T-helper 9 cell (primary cell): ENCODE measurements at places on chromosomes 1 and 21.
A peak's percentile ranks its signal among the peaks of the same experiment; 100 is the strongest.

- DNase-seq, result no peak
Measured at GRCh38 chr1:178310685-178311105, 186.1 kb downstream of the CLEC20A start.

DNA sequence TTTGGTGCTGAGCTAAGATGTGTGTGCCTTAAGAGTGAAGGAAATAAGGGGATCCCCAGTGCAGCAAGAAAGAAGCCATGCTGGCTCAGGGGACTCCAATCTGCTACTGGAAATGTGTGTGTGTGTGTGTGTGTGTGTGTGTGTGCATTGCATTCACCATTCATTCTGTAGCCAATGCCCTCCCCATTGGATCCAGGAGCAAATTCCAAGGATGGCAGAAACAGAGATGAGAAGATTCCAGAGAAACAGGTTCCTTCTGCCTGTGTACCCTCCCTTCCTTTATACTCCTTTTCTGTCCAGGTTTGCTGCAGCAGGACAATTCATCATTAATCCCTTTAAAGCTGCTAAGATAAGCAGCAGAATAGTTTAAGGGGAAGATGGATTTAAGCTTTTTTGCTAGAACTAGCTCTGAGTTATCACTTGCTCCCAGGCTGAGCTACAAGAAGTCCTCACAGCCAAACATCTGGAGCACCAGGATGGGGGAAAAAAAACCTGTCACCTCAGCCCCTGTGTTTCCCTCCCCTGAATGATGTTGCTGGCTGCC lies 3.2 kb downstream of the SLC6A17 start:
- DNase-seq, result no peak

DNA sequence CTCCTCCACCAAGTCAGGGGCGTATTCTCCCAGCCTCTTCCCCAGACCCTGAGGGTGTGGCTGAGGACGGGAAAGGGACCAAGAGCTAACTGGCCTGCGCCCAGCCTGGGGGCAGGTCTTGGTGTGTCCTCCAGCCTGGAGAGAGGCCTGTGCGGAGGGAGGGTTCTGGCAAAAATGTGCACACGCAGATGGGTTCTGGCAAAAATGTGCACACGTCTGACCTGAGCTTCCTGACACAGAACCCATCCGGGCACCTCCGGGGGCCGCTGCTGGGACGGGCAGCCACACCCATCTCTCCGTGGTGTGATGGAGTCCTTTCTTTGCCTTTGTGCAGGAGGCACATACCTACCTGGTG lies 23.1 kb upstream of the PKP1 start:
- DNase-seq, result no peak

- DNase-seq, result no peak
Measured at GRCh38 chr1:112772781-112773180, 57.6 kb upstream of the PPM1J start.

GRCh38 chr21:41865002-41865777 lies 14.0 kb downstream of the PRDM15 start:
- no peak for DNase-seq

DNA sequence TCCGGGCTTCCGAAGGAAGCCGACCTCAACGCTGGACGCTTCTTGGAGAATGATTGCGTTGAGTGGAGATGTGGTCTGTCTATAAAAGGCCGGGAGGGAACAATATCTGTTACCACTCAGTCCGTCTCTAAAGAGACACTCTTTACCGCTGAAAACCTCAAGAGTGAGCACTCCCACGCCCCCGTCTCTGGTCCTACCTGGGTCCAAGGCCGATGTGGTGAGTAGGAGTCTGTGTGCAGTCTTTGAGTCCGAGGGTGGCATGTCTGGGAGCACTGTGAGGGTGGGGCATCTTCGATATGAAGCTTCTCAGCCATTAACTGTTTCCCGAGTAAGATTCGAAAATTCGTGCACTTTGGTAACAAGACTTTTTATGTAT lies 576 bp downstream of the ZFP69 start:
- no peak for DNase-seq

- no peak for DNase-seq
Measured at GRCh38 chr1:154353460-154353904, 28.2 kb downstream of the ATP8B2 start.

DNA sequence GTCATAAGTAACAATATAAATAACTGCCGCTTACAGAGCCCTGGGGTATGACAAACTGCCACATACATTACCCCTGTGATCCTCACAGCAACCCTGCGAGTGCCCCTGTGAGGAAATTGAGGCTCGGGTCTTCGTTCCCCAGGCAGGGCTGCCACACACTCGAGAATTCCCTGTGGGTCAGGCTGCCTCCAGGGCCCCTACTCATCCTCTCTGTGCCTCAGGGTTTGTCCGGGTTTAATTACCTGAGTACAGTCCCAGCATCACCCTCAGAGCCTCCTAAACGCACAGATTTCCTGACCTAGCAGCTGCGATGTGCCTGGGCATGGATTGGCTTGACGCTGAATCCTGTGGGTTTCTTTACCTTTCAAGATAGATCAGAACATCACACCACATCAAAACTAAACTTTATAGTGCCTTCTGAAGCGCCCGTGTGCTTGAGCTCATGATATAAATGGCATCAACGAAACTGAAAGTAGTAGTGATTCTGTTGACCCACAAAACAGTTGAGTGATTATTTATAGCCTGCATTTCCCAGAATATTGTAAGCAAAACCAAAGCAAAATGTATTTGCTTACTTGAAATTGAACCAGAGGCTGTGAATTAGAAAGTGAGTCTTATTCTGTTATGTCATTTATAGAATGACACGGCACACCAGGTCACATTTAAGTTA lies 14.0 kb downstream of the SLC37A1 start:
- DNase-seq, result peak; percentile 42

GRCh38 chr1:38576241-38576640 lies 283.3 kb downstream of the RRAGC start:
- DNase-seq, result no peak

GRCh38 chr1:176552999-176553398 lies 90.0 kb downstream of the PAPPA2 start:
- no peak for DNase-seq

- no peak for DNase-seq
Measured at GRCh38 chr1:212623603-212624002, 15.0 kb downstream of the ATF3 start.

DNA sequence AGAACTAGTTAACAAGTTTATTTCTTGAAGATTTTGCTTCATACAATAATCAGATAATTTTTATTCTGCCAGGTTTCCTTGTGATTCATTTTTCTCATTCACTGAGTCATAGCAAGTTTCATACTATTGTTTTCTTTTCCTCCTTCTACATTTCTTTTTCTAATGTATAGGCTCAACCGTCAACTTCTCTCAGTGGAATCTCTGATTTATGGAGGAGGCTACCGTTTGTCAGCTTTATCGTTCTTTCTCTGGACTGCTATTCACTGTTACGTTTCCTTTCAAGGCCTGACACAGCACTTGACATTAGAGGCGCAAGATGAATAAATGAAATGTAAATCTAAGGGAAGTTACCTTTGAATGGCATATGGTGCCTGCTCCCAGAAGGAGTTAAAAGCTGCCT lies 284.3 kb upstream of the NR5A2 start:
- no peak for DNase-seq

DNA sequence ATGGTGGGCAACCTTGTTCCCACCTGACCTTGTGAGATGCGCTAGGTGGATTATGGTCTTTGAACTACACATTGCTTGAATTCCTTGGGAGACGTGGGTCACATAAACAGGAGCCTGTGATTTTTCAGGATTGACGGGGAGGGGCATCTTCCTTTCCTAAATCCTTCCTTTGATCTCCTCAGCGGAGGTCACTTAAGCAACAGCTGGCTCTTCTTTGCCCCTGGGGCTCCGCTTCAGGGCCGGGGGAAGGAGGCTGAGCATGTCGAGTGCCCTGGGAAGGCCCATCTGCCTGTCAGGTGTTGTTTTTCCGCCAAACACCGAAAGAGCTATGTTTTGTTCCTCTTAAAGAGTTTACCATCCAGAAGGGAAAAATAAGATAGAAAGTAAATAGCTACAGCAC lies 40.6 kb downstream of the KIF26B start:
- DNase-seq, result no peak

DNA sequence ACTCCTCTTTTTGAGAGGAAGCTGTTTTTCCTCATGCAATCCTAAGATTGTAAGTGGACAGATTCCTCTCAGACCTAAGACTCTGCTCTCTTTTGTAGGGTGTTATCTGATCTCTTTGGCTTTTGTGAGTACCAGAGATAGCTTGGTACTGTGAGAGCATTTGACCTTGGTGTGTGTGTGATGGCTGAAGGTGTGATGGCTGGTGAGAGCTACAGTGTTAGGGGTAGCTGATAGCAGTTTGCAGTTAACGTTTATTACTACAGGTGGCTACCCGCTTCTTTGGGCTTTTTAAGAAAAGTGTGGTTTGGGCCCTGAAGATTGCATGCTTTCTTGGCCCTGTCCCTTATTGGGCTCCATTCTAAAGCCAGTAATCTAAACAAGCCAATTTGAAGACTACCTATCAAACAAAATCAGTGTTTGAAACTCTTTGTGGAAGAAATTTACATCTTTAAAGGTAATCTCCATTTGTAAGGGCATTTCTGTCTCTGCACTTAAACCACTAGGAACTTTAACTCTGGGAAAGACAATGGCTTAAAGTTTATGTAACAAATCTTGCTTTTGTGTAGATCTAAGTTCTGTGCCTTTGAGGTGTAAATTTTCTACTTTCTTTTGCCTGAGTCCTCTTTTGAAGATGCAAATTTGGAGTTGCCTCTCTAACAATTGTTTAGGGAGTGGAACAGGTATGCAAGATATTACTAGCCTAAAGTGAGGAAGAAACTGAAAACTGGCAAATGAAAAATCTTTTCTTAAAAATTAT lies 85.3 kb upstream of the SERBP1 start:
- no peak for DNase-seq

DNA sequence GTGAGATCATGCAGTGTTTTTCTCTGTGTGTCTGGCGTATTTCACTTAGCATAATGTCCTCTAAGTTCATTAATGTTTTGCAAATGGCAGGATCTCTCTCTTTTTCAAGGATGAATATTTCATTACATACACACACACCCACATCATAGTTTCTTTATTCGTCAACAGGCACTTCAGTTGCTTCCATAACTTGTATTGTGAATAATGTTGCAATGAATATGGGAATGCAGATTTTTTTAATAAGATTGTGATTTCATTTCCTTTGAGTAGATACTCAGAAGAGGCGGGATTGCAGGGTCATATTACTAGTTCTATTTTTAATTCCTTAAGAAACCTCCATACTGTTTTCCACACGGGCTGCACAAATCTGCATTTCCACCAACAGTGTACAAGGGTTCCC lies 134.0 kb downstream of the CLEC20A start:
- DNase-seq, result no peak

DNA sequence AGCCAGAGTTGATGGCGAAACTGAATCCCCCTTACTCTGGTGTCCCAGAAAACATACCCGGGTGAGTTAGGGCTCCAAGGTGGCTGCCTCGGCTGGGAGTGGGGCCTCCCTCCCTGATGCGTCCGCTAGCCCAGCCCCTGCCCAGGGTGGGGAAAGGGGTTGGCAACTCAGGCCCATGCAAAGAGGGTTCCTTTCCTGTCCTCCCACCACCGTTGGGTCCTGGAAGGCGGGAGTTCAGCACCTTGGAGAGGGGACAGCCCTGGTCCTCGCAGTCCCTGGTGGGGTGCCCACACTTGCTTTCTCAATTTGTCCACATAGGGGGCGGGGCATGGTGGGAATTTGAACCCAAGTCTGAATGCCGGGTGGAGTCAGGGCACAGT lies 6.1 kb downstream of the SRM start:
- no peak for DNase-seq

GRCh38 chr1:79040424-79041082 lies 34.0 kb upstream of the ADGRL4 start:
- DNase-seq, result no peak

- DNase-seq, result no peak
Measured at GRCh38 chr1:27306892-27307761, 14.8 kb upstream of the TMEM222 start.

GRCh38 chr1:53763911-53764310 lies 24.9 kb upstream of the GLIS1 start:
- no peak for DNase-seq

- no peak for DNase-seq
Measured at GRCh38 chr21:17441370-17441769, 71.5 kb upstream of the CXADR start.

DNA sequence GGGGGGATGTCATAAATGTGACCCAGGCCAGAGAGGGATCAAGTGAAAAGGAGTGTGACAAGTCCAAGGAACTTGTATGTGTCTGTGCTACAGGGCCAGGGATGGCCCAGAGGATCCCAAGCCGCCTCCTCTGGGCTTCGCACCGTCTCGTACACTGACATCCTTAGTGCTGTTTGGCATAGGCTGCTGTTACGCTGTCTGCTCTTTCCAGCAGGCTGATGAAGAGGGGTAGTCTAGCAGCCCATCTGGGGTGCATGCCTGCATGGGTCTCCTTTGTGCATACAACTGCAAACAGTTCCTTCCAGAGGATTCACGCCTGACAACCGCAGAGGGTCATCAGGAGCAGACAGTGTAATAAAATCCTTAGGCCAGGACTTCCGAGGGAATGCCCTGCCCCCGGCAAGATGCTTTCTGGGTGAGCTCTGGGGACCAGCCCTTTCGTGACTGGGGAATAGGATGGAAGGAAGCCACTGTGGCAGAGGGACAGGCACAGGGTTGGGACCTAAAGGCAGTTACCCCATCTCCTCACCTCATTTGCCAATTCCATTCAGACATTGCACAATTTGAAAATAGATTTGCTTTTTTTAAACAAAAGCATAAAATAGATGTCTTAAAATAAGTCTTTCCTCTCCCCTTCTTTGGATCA lies 6.3 kb upstream of the GOLT1A start:
- no peak for DNase-seq

- no peak for DNase-seq
Measured at GRCh38 chr1:78088486-78088885, 42.7 kb downstream of the GIPC2 start.

- no peak for DNase-seq
Measured at GRCh38 chr1:183730886-183731573, 73.9 kb upstream of the RGL1 start.

- DNase-seq, result no peak
Measured at GRCh38 chr1:242847390-242847993, 323.0 kb upstream of the PLD5 start.

DNA sequence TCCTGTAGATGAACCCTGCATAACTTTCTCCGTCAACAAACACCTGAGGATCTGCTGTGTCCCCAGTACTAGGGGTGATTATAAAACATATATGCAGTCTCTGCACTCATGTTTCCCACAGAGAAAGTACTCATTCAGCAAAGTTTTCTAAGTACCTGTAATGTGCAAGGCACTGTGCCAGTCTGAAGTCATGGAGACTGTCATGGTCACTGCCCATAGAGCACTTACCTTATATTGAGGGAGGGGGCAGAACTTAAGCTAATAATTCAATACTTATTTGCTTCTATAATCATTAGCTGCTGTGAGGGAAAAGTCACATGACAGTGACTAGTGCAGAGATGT lies 41.2 kb downstream of the MAP3K21 start:
- DNase-seq, result no peak

- DNase-seq, result no peak
Measured at GRCh38 chr1:26015358-26015757, 6.2 kb upstream of the EXTL1 start.

- DNase-seq, result no peak
Measured at GRCh38 chr21:37538971-37539590, 172.5 kb downstream of the DYRK1A start.

- DNase-seq, result no peak
Measured at GRCh38 chr1:162026881-162027280, 3.2 kb upstream of the OLFML2B start.
